ENCODE measurements at places on chromosomes 4 and X.
A peak's percentile ranks its signal among the peaks of the same experiment; 100 is the strongest.

- peak; percentile 31 for DNase-seq
These were observed 248.1 kb downstream of the EVC2 start for GRCh38 chr4:5460106-5460801.

- DNase-seq: no peak
These were observed 381.2 kb downstream of the RAPGEF2 start for GRCh38 chr4:159483782-159484741.

- no peak for DNase-seq
These were observed 51.0 kb upstream of the NSUN7 start for GRCh38 chr4:40698733-40699132.

DNA sequence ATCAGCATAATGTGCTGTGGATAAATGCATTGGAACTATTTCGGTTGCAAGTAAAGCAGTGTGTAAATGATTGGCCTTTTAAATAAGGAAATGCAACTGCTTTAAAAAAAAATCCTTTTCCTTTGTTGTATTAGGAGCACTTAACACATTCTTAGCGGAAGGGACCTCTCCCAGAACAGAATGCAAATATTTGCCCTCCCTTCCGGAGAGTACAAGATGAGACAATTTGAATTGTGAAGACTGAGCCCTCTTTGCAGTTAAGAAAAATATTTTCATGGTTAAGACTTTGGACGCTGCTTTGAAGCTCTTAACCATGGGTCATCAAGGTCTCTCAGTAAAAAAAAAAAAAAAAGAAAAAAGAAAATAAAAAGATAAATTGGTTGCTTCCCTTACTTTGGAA lies 9.5 kb upstream of the NOX1 start:
- no peak for DNase-seq

DNA sequence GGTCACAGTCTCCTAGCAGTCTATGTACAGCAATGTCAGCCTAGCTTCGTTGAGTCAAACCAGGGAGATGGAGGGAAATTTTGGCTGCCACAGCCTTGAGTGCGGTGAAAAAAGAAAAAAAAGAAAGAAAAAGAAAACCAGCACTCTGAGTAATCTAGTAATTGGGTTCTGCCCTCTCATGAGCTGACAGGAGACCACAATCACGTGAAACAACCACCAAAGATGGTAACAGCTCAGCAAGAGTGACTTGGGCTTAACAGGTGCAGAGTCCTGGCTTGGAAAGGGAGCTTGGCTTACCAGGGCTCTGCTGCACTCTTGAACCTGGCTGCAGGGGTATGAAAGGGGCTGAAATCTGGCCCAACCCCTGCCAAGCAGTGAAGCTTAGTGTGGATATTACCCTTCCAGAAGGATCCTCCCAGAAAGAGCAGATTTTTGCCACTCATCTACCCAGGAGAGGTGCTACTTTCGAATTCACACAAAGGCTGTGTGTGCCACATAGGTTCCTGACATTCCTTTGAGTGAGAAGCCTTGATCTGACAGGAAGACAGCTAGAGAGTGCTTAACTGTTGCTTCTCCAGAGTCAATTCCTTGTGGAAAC lies 350.3 kb downstream of the PTTG2 start:
- DNase-seq: peak; percentile 61
